ENCODE measurements at places on chromosomes 4 and X.
A peak's percentile ranks its signal among the peaks of the same experiment; 100 is the strongest.

DNA sequence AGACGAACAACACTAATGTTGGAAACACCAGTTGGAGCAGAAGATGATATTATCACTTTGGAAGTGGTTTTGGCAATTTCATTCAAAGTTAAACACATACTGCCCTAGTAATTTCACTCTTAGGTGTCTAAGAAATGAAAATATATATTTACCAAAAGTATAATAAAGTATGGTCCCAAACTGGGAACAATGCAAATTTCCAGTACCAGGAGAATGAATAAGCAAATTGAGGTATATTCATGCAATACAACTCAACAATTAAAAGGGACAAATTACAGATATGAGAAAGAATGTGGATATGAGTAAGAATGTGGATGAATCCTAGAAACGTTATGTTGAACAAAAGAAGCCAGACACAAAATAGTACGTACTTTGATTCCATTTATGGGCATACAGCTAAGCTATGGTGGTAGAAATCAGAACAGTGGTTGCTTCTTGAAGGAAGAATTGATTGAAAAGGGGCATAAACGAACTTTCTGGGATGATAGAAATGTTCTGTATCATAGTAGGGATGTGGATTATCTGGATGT, 10.0 kb downstream of the ELMOD2 start:
- no peak for DNase-seq

DNA sequence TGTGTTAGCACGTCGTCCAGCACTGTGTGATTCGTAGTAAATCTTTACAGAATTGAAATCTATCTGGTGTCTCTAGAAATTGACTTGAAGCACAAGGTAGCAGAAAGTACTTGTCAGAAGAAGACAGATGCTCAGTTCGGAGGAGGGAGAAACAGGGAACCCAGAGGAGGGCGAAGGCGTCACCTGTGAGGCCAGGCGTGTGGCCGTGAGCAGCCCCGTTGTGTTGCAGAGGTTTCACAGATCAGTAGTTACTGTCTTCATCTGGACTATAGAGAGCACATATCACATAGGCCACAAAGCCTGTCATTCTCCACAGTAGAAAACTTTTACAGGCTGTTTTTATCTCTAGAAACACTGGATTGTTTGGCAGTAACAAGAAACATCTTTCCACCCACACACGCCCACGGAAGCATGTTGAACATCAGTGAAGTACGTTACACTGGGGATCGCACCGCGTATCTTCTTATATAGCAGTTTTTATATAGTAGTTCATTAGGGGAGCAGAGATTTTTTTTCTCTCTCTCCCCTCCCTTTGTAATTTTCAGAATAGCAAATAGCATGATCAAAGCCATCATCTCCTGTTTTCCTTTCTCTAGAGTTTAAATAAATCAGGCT, 48.1 kb upstream of the TLR3 start:
- no peak for DNase-seq

DNA sequence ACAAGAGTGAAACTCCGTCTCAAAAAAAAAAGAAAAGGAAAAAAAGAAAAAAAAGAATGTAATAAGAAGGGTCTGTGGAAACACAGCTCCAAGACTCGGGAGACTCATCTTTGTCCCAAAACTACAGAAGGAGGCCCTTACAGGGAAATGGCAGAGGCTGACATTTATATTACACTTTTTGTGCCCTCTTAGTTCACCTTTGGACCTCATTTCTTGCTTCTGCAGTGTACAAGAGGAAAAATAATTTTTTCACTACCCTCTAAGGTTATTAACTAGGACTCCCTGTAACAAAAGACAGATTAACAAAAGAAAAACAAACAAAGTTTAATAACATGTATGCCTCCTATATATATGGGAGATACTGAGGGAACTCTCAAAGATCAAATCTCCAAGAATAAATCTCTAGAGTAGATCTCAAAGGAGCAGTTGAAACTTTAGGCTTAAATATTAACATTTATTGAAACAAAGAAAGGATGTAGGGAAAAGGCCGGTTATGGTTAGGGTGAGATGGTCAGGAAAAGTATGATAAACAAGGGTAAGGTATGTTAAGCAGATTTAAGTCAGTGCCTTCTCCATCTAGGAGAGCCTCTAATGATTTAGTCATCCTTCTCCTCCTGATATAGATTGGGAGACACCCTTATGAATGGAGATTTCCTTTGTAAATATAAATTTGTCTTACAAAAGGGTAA, 121.3 kb upstream of the JADE1 start:
- no peak for DNase-seq

DNA sequence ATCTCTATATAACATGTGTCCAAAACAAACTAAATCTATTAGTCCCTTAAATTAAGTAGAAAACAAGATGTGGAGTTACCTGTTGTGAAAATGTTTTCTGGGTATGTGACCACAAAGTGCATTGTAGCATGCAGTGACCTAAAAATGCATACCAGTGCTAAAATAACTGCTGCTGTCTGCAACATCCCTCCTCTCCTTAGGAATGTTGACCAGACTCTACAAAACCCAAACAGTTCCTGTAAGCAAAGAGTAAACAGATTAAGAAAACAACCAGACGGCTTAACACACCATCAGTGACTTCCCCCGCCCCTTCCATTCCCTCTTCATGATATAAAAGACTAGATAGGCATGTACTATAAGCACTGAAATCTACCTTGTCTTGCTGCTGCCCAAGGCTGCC, 15.8 kb upstream of the RAB33B start:
- DNase-seq: no peak

- no peak for DNase-seq
Observed at GRCh38 chr4:98448908-98449307, 187.7 kb downstream of the RAP1GDS1 start.

DNA sequence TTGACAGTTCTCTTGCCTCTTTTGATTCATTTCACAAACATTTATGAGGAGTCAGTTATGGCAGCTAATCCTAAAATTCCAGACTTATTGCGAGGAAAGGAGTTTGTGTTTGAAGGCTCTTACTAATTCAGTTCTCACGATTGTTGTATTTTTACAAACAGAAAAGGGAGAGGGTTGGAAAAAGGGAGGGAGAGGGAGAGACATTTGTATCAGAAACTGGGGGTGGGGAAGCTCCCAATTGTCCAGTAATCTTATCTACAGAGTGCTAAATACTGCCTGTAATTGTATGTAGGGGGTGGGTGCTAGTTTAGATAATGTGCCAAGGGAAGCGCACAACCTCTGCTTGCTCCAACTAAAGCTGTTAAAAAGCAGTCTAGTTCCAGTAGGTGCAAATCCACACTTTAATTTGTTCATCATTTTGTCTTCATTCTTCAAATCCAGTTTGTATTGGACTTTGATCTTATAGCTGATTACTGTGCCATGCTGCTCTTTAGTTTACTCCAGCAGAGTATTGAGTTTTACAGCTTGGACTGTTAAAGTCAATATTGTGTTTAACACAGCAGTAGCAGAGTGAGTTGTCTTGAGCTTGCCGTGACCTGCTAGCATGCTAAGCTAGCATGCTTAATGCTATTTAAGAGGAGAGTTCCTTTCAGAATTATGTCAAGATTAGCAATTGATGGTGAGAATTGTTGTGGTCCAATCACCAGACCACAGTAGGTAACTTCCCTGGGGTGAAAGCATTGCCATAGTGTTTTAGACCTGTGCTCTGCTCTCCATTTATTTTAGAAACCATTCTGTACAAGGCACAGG, 13.9 kb downstream of the FNIP2 start:
- no peak for DNase-seq

DNA sequence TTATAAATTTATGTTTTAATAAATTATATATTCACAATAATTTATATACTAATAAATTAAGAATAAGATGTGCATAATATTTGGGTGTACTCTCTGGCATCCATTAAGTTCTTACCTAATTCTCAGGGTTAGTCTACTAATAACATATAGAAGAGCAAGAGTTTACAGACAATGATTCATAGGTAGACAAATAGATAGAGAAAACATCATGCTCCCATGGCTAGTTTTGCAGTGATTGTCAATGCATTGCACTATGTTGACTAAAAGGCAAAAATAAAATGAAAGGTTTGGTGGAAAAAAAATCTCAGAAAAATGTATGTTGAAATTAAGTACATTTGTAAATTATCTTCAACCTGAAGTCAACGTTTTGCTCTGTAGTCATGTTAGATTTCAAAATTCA, 606.0 kb downstream of the KCTD8 start:
- DNase-seq: no peak

DNA sequence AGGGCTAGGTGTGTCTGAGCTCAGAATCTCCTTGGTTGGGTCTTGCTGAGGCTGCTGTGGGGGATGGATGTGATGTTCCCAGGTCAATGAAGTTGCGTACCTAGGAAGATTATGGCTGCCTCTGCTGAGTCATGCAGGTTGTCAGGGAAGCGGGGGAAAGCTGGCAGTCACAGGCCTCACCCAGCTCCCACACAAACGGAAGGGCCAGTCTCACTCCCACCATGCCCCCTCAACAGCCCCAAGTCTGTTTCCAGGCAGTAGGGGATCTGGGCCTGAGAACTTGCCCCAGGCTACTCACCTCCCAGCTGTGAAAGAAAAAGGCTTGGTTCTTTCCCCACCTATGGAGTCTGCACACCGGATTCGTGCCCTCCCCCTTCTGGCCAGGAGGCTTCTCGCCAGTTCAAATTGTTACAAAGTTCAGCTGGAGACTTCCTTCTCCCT, 72.9 kb downstream of the WDR44 start:
- DNase-seq: no peak

GRCh38 chr4:139300431-139301112, 733 bp upstream of the NAA15 start:
- no peak for DNase-seq

DNA sequence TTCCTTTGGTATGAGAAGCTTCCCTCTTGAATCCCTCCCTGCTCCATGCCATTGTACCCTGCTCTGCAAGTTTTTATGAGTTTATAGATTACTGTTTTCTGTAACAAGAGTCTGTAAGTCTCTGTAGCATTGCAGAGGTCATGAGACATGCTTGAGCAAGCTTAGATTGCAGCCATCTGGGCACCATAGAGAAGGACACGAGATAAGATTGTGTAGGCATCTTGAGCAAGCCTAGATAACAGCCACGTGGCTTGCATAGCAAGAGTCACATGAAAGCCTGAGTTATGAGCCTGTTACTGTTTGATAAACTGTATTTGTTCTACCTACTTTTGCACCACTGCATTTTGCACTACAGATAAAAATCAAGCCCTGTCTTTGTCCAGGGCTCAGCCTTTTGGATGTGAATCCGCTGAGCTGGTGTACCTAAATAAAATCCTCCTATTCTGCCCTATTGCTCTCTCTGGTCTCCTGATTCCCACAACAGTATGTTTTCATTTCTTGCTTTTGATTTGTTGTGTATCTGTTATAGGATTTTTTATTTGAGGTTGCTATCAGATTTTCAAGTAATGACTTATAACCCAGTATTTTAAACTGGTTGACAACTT, 127.4 kb upstream of the ANKRD50 start:
- DNase-seq: no peak

DNA sequence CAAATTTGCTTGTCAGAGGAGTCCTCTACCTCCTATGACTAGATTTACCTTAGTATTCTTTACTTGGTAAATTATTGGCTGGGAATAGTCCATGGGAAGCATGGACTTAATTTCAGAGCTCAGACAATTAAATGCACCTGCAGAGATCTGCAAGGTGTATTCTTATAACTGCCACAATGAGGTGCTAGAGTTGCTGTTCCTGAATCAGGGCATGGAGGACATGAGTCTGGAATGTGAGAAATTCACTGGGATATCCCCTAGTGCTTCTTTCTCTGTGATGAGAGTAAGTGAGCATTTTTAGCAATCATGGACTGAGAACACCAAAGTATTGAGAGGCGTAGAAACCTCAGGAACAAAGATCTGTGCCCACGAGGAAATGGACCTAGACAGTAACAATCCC, 32.9 kb upstream of the GRID2 start:
- DNase-seq: no peak

- no peak for DNase-seq
Observed at GRCh38 chr4:189202869-189203271, 737.8 kb upstream of the FRG1 start.

GRCh38 chr4:42371305-42372252, 25.7 kb upstream of the SHISA3 start:
- peak; percentile 1 for DNase-seq

DNA sequence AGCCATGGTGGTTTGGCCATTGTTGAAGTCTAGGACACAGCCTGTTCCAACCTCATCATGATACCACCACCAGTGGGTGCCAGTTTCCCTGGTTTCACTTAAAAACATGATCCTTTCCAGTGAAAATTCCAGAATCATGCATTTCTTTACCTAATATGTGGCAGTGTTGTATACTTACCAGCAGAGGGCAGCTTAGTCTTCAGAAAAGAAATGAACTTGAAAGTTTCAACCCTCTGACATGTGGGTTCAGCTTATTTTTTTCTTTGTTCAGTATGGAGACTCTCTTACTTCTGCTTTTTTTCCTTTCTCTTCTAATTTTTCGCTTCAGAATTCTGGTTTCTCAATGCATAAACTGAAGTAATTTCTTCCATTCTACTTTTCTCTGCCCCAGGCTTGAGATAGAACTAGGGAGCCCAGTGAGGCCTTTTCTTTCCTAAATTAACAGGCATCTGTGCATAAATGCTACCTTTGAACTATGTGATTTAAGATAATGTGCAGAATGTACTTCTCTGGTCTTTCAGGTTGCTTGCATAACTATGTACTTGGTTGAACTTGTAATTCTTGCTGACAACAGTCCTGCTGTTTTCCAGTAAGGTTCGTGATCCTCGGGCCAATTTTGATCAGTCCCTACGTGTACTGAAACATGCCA, 10.7 kb downstream of the LIAS start:
- DNase-seq: no peak

DNA sequence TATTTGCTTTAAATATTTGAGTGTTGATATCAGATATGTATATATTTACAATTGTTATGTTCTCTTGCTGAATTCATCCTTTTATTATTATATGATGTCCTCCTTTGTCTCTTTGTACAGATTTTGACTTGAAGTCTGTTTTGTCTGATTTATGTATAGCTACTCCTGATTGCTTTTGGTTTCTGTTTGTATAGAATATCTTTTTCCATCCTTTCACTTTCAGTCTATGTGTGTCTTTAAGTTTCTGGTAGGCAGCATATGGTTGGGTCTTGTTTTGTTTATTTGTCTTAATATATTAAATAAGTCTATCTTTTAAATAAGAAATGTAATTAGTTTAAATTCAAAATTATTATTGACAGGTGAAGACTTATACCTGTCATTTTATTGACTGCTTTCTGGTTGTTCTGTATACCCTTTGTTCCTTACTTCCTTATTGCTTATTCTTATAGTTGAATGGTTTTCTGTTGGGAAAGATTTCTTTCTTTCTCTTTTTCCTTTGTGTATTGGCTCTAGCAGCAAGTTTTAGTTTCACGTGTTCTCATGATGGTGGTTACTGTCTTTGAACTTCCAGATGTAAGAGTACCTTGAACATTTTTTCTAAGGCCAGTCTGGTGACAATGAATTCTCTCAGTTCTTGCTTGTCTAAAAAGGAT, 31.1 kb downstream of the RAB28 start:
- DNase-seq: no peak

GRCh38 chr4:80007745-80008149, 65.3 kb downstream of the ANTXR2 start:
- DNase-seq: no peak

GRCh38 chr4:76792418-76792817, 105.5 kb downstream of the SOWAHB start:
- DNase-seq: no peak

GRCh38 chrX:35098419-35098818, 155.8 kb downstream of the FAM47B start:
- no peak for DNase-seq
